ENCODE measurements at places on chromosomes 13 and 19.

- no peak for DNase-seq
Measured at GRCh38 chr19:53612762-53613526, 18.9 kb upstream of the DPRX start.

- no peak for DNase-seq
Measured at GRCh38 chr13:112870051-112870331, 99.0 kb upstream of the MCF2L start.

DNA sequence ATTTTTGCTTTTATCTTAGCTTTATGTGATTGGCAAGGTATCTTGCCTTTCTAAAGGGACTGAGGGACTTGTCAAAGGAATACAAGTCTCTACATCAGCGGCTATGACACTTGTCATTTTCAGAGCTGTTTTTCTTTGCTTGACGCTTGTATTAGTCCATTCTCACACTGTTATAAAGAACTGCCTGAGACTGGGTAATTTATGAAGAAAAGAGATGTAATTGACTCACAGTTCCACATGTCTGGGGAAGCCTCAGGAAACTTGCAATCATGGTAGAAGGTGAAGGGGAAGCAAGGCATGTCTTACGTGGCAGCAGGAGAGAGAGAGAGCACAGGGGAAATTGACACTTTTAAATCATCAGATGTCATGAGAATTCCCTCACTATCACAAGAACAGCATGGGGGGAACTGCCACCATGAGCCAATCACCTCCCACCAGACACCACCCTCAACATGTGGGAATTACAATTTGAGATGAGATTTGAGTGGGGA lies 128.2 kb downstream of the GPC5 start:
- no peak for DNase-seq

- no peak for DNase-seq
Measured at GRCh38 chr13:94251831-94252608, 227.5 kb downstream of the DCT start.

- DNase-seq: no peak
Measured at GRCh38 chr13:111944171-111944583, 122.8 kb upstream of the SOX1 start.

GRCh38 chr19:13056052-13056660 lies 46.5 kb downstream of the LYL1 start:
- DNase-seq: no peak

GRCh38 chr19:1470055-1470304 lies 9.0 kb downstream of the C19orf25 start:
- DNase-seq: no peak

DNA sequence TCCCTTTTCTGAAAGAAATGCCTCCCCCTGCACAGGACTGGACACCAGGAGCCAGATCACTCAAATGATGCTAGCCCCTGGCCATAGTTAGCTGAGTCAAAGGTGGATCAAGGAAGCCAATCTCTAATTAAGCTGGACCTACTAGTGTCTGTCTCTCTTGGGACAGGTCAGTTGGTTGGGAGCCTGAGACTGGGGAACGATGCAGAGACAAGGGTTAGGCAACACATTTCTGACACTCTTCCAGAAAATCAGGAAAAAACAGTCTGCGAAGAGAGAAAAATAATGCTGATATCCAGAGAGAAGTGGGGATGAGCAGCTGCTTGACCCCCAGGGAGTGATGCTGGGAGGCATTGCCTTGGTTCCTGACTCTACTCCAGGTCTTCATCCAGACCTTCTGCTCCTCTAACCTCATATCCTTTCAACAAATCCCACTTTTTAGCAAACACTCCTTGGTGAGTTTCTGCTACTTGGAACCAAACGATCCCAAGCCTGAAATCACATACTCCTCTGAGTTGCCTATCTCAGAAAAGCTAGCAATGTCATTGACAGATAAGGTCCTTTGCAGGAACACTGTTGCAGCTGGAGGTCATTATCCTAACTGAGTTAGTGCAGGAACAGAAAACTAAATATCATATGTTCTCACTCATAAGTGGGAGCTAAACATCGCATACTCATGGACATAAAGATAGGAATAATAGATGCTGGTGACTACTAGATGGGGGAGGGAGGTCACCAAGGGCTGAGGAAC lies 369.7 kb downstream of the COG6 start:
- no peak for DNase-seq

GRCh38 chr13:27405546-27406134 lies 18.8 kb upstream of the GTF3A start:
- DNase-seq: no peak

DNA sequence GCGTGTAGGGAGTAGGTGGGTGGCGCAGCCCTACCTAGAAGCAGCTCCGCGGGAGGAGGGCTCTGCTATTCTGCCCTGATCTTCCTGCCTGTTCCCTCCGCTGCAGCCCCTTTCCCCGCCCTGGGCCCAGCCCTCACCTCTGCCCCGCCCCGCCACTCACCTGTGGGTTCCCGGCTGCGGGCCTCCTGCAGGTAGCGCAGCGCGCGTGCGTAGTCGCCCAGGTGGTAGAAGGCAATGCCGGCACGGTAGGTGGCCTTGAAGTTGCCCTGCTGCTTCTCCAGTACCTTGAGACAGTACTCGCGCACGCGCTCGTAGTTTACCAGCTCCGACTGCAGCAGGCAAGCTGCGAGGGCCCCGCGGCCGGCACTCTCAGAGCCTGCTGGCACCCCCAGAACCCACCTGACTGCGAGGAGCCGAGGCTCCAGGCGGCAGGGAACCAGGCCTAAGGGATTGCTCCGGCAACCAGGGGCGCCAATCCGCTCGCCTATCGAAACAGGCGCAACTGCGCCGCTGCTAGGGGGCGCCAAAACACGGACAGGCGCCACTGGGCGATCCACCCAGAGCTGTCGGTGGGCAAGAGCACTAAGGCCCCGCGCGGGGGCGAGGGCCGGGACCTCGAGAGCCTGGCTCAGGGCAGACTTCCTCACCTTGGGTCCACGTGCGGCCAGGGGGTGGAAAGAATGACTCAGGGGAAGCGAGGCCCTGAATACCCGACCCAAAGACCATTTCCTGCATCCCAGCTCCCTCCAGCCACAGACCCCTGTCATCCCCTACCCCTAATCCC lies 965 bp downstream of the TTC9B start:
- DNase-seq: no peak

- no peak for DNase-seq
Measured at GRCh38 chr13:48264058-48264457, 31.1 kb downstream of the ITM2B start.

DNA sequence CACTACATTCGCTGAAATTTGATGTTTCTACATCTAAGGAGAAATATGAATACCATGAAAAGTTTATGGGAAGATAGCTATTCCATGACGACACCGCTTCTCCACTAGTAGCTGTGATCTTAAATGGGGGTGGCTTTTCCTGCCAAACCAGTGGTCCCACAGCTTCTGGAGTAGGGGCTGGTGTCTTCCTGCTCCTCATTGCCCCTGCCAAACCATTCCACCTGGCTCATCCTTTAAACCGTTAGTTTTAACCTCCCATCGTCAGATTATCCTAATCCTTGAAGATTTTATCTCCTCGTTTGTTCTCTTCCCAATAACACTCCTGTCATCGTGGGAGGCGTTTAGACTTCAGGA lies 568 bp upstream of the ZNF230 start:
- no peak for DNase-seq

GRCh38 chr13:112722433-112723263 lies 32.8 kb downstream of the ATP11A start:
- DNase-seq: no peak

GRCh38 chr13:25707726-25708125 lies 336.0 kb downstream of the ATP8A2 start:
- no peak for DNase-seq

- DNase-seq: no peak
Measured at GRCh38 chr13:81104035-81104715, 763.2 kb upstream of the SPRY2 start.

DNA sequence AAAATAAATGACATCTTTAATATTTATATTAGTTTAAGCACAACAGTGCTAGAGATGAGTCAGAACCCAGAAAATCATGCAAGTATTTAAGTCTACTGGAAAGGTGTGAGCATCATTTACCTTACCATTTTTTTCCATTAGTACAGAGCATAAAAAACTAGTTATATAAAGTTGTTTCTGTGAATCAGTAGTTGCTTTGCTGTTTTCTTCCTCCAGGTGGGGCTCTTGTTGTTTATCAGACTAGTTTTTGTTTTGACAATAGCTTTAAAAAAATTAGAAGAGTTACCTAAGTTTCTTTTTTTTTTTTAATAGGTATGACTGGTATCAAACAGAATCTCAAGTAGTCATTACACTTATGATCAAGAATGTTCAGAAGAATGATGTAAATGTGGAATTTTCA lies 12.7 kb downstream of the SUGT1 start:
- no peak for DNase-seq

DNA sequence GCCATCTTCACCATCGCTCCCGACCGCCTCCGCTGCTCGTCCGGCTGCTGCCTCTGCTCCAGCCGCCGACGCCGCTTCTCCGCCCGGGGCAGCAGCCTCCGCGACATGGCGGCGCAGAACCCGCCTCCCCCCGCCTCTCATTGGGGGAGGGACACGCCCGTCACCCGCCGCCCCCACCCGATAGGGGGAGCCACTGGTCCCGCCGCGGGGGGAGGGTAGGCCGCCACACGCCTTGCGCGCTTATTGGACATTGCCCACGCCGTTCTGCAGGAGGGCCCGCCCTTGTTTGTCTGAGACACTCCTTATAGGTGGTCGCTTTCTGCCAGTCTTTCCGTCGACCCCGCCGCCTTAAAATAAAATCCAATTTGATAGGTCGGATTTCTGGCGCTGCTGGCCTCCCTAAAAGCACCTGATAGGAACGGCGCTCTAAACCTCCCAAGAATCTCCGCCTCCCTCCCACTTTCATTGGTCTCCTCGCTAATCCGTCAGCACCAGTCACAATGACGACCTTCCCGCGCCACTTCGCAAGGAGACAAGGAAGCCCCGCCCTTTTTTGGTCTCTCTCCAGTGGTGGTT lies at the start of gene HNRNPL:
Gene HNRNPL (minus strand): TSS at position 127 of the 576 bp plus-strand sequence. CDS start 20 bp downstream, at position 107.
- DNase-seq: peak; percentile 100

GRCh38 chr13:41985788-41986508 lies 25.0 kb upstream of the VWA8 start:
- DNase-seq: no peak

DNA sequence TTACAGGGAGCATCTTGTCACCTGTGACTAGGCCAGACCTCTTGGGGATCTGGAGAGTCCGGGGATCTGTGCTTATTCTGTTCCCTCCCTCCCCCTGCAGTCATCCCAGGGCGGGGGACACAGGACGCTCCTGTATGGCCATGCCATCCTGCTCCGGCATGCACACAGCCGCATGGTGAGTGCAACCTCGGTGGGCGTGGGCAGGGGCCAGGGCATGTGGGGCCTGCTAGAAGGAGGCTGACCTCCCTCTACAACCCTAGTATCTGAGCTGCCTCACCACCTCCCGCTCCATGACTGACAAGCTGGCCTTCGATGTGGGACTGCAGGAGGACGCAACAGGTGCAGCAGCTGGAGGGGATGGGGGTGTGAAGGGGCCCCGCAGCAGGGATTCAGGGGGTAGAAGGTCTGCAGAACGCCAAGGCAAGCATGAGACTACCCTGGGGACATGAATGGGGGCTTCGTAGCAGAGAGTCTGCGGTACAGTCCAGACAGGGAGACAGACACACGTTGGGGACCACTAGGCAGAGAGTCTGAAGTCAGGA lies 10.0 kb downstream of the RYR1 start:
- no peak for DNase-seq

DNA sequence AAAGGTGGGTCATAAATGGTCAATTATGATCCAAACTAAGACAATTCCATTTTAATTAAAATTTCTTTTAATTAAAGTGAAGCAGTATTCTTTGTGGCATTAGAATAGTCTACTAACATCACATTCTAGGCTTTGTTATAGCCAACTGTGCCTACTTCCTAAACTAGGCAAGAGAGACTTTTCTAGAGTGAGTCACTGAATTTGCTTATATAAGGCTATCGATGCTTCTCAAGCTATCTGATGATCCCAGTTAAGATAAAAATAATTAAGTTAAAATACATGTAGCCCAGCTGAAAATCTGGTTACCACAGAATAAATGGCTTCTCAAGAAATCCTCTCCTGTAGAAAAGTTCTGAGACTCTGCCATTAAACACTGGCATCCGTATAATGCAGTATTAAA lies 12.5 kb downstream of the ANKRD10 start:
- DNase-seq: no peak

- DNase-seq: peak; percentile 19
Measured at GRCh38 chr19:35973487-35973886, 21.5 kb upstream of the SDHAF1 start.

- DNase-seq: no peak
Measured at GRCh38 chr13:34941436-34941834, 635 bp upstream of the NBEA start.

DNA sequence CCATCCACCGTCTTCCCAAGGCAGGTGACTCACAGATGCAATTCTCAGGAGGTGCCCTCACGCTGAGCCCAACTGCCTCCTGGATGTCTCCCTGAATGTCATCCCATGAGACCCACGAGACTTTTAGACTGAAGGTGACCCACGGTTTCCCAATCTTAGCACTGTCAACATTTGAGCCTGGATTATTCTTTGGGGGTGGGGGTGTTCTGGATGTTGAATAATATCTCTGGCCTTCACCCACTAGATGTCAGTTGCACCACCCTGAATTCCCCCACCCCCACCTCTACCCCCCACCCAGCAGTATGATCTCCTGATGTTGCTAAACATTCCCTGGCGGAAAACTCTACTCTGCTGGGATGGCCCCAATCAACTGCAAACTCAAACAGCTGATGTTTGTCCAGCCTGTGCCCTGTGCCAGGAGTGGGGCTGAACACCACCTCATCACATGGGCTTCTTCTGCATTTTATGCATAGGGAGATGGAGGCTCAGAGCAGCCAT lies 2.2 kb upstream of the CYP4F22 start:
- DNase-seq: no peak

DNA sequence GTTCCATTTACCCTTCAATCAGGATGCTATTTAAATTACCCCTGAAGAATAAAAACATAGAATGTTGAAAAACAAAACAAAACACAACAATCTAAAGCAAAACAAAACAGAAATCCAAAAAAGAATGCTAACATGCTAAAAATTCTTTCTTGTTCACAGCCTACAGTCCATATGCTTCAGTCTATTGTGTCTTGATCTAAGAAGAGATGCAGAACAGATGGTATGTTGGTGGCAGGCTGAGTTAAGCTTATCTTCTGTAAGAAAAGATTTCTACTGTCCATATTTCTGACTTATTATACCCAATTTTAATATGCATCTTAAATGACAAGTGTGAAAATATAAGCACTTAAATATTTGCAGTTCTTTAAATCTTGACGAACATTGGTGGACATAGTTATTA lies 356.1 kb upstream of the SLITRK1 start:
- DNase-seq: no peak

DNA sequence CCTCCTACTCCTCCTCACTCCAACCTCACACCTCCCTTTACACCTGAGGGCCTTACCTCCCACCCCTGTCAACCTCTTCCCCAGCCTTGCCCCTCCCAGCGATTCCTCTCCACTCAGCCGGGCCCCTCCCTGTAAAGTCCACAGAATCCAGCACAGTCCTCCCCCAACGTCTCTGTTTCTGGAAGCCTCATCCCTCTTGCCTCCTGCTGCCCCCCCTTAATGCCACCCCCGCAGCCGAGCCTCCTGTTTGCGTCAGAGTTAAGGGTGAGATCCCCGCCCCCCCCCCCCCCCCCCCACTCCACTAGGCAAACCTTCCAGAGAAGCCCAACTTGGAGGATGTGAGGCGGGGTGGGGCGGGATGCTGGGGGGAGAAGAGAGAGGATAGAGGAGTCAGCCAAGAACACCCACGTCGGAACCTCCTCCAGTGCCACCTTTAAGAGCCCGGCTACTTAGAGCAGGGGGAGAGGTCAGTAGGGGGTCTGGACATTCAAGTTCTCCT lies 2.1 kb downstream of the UNC13A start:
- peak; percentile 15 for DNase-seq

GRCh38 chr13:114140906-114141250 lies 8.5 kb upstream of the RASA3 start:
- DNase-seq: no peak

All from anterior cingulate cortex (tissue), 58 donors.